ENCODE measurements at places on chromosomes 16 and 17.

- no peak for DNase-seq
Measured at GRCh38 chr17:68228817-68229570, 18.8 kb upstream of the AMZ2 start.

DNA sequence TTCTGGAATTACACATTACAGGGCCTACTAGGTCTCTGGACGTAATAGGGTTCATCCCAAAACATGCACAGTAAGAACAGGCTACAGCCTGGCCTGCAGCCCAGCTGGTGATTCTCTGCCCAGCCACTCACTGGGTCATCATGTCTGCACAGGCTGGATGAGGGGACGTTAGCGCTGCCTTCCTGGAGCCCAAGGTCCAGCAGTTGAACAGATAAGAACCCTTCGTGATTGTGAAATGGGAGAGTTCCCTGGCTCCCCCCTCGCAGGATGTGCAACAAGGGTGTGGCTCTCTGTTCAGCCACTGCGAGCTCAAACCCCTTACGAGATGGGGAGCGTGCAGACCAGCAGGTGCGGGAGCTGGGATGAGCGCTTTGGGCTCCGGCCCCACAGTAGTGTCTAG, 200.0 kb upstream of the CDH5 start:
- DNase-seq: no peak

GRCh38 chr17:69909389-69909788, 165.6 kb upstream of the KCNJ16 start:
- DNase-seq: no peak

DNA sequence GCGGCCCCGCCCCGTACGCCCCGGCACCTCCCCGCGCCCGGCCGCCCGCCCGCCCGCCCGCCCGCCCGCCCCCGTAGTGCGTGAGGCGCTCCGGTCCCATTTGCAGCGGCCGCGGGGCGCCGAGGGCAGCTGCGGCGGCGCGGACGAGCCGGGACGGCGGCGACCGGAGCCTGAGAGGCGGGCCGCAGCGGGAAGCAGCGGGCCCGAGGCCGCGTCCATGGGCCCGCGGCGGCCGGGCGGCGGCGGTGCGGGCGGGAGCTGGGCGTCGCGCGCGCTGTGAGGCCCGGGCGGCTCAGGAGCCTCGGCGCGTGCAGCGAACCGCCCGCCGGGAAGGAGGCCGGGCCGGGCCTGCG, at the start of gene MPRIP:
MPRIP (plus strand) TSS at position 74 of the 353 bp plus-strand sequence. CDS start 392 bp downstream, outside the sequence.
- DNase-seq: no peak

GRCh38 chr16:83769397-83770008, 38.3 kb upstream of the HSBP1 start:
- no peak for DNase-seq

DNA sequence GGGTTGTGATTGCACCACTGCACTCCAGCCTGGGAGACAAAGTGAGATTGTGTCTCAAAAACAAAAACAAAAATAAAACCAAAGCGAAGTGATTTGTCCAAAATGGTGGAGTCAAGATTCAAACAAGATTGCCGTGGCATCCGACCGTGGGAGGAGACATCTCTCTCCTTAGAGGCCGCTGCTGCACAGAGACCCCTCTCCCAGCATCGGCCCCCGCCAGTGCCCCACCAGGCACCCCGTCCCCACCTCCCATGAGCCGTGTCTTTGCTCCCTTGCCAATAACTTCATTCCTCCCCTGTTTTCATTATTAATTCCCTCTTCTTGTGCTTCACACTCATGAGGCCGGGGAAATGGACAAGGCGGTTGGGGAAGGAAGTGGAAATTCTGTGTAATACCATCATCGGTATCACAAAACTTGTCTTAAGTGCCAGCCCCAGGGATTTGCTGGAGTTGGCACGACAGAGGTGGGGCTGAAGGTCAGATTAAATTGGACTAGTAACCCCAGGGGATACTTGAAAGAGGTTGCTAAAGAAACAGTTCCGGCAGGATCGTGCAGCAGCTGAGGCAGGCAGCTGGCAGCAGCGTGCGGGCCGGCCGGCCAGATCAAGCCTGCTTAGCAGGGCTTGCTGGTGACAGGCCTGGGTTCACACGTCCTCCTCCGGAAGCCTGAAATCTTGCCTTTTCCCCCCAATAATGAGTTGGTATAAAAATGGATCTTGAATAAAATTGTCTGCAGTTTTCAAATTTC, 66.8 kb downstream of the RTN4RL1 start:
- DNase-seq: peak; percentile 71

DNA sequence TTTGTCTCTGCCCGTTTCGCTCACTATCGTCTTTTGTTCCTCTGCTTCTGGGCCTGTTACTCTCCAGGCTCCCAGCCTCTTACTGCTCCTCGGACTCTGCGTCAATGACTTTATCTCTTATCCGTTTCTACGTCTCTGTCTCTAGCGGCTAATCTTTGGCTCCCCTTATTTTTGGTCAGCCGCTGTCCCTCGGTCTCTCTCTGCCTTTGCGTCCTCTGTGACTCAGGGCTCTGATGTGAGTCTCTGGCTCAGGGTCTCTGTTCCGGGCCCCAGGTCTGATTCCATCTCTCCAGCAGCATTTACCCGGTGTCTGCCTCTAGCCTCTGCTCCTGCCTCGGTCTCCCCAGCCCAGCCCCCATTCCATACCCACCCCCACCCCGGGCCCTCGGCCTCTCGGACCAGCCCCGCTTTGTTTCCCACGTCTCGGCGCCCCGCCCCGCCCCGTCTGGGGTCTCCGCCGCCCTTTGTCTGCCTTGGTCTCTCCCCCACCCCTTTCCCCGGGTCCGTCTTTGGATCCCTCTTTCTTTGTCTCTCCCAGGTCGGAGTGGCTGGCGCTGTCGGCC, 547 bp upstream of the ZNF48 start:
- DNase-seq: no peak

DNA sequence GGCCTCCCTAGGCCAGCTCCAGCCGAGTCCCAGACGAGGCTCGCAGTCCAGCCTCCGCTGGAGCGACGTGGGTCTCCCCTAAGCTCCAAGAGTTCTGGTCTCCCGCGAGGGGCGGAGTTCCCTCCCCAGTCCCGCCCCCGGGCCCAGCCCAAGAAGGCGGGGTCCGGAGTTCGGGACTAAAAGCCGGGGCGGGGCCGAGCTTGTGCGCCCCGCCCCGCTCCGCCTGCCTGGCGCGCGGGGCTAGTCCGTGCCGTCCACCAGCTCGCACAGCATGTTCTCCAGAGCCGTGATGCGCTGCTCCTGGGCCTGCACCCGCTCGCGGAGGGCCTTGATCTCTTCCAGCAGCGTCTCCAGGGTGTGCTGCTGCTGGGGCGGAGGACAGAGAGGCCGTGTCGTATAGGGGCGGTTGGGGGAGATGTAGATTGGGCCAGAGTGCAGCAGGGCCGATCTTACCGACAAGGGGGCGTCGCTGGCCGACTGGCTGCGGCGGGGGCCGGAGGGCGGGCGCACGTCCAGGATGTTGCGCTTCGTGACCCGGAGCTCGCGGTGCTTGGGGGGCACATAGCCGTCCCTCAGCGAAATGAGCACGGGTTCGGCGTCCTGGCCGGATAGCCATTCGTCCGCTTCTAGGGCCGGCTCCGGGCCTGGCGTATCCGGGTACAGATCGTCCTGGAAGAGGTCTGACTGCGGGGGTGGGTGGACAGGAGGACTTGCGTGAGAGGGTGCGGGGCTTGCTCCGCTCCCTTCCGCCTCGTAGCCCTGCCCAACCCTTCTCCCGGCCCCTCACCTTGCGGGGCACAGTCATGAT, 7.0 kb downstream of the CORO6 start:
- DNase-seq: peak; percentile 94

GRCh38 chr17:79835470-79835899, 3.8 kb downstream of the CBX4 start:
- DNase-seq: no peak

GRCh38 chr16:75340741-75341491, 89.5 kb upstream of the BCAR1 start:
- no peak for DNase-seq

DNA sequence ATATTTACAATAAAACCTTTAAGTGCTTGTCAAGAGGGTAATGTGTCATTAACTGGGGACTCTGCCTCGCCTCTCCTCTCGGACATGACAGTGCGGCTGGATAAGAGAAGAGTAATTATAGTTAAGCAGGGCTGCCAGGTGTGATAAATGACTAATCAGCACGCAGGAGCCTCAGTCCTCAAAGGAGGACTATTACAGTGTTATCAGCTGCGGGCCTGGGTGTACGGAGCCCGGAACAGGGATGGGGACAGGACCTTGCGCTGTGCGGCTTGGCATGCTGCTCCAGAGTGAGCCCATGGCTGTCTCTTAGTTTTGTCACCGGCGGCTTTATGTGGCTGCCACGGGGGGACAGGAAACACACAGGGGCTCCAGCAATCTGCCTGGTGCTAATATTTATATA, 607.2 kb downstream of the MAF start:
- no peak for DNase-seq

DNA sequence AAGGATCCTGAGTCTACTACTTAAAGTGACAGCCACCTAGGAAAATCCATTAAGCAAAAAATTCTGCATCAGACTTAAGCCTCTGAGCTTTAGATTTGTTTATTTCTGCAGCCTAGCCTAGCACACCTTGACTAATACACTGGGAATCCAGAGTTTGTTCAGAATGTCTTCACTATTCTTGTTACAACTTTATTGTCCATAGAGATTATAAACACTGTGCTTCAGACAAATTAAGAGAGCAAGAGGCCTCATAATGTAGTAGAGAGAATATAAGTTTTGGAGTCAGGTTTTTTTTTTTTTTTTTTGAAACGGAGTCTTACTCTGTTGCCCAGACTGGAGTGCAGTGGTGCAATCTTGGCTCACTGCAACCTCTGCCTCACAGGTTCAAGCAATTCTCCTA, 8.9 kb upstream of the THUMPD1 start:
- no peak for DNase-seq

- DNase-seq: no peak
Measured at GRCh38 chr16:74216319-74216718, 80.3 kb upstream of the PSMD7 start.

DNA sequence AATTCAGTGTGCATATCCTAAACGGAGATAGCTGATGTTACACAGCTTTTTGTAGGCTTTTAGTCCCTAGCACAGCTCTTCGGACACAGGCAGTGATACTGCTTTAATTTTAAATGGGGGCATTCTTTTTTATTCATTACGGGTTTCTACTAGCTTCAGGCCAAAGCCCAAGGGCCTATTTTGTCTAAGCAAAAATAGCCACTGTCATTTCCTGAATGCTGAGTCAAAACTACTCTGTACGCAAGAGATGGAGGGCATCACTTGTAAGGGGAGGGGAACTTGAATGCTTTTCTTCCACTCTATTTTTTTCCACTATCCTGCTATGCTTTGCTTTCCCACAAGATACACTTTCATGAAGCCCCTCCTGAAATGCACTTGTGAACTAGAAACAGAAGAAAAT, 360.7 kb downstream of the PMP22 start:
- DNase-seq: no peak

All from D341Med (cell line).